ENCODE measurements at places on chromosomes 4 and X.
A peak's percentile ranks its signal among the peaks of the same experiment; 100 is the strongest.

GRCh38 chrX:31420711-31421151 lies 348.9 kb upstream of the FTHL17 start:
- no peak for DNase-seq

GRCh38 chr4:165481053-165481835 lies 102.4 kb downstream of the CPE start:
- DNase-seq = no peak

DNA sequence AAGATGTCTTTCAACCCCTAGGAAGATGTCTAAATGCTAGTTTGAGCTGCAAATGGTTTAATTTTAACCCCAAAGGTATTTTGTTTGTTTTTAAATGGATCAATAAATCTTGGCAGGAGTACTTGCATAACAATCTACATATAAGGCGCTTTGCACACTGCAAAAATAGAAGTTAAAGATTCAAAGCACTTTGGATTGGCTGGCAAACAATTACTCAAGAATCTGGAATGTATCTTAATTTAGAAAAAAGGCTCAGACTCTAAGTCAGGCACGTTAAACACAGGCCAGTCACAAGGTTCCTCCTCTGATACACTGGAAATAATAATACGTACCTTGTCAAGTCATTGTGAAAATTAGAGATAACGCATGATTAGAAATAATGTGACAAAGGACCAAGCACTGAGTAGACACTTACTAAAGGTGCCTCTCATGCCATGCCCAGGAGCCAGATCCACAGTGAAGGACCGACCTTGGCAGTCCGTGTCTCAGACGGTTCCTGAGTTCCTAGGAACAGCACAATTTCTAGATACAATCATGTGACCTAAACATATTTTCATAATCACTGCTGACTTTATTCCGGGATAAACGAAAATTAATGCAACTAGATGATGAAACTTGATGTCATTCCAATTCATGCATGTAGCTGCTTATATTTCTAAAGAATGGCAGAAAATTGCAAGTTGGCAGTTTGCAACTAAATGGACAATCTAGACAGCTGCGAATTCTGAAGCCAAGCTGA lies 49.6 kb downstream of the PROM1 start:
- no peak for DNase-seq

DNA sequence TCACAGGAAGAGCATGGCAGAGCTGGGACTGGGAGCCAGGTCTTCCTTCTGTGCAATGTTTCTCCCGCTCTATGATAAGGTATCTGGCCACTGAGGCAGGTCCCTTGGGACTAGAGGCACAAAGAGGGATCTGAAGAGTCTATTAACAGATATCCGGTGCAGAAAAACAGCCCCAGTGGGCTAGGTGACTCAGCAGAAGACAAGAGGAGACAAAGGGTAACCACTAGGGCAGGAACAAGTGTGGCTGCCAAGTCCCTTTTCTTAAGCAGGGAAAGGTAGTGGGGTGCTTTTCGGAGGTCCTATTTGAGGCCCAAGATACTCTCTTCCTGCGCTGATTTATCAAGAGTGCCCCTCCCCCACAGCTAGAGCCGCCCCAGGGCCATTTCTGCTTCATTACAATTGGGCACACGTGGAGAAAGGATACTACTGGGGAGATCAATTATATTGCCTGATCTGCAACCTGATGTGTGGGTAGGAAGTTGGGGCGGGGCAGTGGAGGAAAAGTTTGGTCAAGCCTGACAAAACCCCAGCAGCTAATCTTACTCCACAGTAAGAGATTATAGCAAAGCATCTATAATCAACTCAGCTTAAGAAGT lies at the start of gene DGAT2L6:
DGAT2L6 (plus strand) TSS at position 546 of the 596 bp plus-strand sequence. CDS start 100 bp downstream, outside the sequence.
- DNase-seq = no peak

DNA sequence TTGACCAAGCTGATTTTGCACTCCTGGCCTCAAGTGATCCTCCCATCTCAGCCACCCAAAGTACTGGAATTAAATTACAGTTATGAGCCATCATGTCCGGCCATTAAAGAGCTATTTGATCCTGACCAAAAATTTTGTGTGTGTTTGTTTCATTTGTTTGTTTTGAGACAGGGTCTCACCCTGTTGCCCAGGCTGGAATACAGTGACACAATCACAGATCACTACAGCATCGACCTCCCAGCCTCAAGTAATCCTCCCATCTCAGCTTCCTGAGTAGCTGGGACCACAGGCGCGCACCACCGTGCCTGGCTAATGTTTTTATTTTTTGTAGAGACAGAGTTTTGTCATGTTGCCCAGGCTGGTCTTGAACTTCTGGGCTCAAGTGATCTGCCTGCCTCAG lies 82.9 kb upstream of the RBPJ start:
- no peak for DNase-seq

DNA sequence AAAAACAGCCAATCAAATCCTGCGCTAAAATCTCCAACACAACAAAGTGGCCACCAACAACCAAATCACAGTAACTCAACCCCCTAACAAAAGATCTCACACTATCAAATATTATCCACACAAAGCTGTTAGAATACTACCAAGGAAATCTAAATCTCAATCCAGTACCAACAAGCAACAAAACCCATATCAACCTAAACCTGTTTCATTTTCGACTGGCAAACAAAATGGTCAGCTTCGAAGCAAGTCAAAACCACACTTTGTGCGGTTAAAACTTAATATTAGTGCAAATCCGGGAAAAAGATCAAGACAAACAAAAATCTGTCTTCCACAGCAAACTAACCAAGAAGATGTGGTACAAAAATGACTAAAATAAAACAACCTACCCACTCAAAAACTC lies 28.7 kb upstream of the MUC7 start:
- DNase-seq = no peak

DNA sequence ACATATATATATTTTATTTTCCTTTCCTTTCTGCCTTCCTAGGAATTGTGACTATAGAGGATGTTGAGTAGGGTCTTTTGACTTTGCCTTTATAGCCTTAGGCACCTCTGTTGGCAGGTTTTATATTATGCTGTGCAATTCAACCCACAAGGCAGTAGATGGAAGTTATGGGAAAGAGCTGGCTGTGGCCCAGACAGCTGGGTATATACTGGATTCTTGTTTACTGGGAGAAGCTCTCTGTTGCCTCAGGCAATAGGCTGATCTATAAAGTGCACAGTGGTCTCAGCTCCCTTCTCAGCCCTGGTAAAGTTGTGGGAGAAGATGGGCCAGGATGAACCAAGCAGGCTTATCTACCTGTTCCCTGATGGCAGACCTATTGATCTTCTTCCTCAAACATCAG lies 342.0 kb downstream of the GBA3 start:
- no peak for DNase-seq

- DNase-seq = no peak
Observed at GRCh38 chrX:73826996-73827395, 264.0 kb downstream of the CHIC1 start.

- no peak for DNase-seq
Observed at GRCh38 chr4:186780291-186781031, 56.8 kb upstream of the FAT1 start.

DNA sequence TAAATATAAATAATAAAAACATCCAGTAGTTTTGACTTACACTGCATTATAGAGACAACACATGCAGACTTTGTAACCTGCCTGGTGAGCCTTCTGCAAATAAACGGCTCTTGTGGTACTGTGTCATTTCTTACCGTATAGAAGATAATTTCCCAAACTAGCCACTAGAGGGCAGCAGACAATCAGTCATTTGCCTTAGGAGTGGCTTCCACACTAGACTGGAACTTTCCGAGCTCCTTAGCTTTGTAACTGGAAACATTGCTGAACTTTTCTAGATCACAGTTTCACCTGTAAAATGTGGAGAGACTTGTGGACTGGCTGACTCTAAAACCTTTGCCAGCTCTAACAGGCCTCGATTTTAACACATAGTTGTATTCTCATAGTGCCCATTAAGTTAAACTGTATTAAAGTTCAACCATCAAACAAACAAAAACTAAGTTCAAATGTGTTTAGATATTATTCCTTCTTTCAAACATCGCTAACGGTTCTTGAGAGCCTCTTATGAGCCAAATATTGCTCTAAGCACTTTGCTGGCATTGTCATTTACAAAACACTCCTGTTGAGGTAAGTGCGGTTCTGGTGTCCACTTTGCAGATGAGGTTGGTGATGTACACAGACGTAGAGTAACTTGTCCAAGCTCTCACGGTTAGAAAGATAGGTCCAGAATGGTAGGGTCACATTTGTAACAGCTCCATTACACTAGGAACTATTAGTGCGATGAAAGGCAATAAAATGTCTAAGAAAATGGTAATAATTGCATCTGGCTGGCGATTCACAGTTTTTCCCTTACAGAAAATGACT lies 345.5 kb downstream of the ANK2 start:
- peak; percentile 49 for DNase-seq

- DNase-seq = no peak
Observed at GRCh38 chrX:130393451-130394074, 8.1 kb upstream of the GPR119 start.

GRCh38 chr4:163612762-163613161 lies 118.3 kb downstream of the TMA16 start:
- DNase-seq = no peak

DNA sequence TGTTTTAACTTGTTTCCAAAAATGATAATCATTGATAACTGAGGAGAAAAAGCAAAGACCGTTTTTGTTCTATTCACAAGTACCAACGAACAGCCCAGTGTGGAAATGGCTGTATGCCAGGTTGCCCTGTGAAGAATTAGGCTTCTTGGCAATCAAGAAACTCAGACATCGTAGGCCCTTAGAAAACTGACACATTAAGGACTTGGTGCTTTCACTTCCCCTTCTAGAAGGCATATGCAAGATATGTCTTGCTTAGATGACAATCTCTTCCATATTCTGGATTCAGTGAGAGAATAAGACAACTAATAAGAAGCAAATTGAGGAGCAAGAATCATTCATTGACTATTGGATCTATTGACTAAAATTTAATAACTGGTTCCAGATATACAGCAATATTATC lies 56.6 kb downstream of the ANAPC10 start:
- DNase-seq = no peak

DNA sequence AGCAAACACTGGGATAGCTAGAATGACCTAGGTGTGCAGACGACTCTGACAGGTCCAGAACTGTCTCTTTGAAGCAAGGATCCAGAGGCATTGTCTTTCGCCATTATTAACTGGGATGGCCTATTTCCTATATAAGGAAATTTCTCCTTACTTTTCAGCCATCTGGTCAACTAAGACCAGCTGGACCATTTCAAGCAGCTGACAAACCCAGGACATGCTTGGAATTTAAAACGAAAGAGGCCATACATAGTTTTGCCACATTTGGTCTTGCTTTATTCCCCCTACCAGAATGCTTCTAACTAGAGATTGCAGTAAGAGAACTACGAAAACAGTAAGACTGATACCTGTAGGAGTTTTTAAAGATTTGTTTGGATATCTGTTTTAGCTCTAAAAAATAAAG lies 87.0 kb downstream of the GLRA2 start:
- no peak for DNase-seq

GRCh38 chr4:68461790-68462189 lies 14.5 kb downstream of the TMPRSS11E start:
- no peak for DNase-seq

GRCh38 chr4:70739496-70740337 lies 18.0 kb downstream of the RUFY3 start:
- no peak for DNase-seq

GRCh38 chrX:111581086-111581485 lies 69.6 kb downstream of the SERTM2 start:
- no peak for DNase-seq

DNA sequence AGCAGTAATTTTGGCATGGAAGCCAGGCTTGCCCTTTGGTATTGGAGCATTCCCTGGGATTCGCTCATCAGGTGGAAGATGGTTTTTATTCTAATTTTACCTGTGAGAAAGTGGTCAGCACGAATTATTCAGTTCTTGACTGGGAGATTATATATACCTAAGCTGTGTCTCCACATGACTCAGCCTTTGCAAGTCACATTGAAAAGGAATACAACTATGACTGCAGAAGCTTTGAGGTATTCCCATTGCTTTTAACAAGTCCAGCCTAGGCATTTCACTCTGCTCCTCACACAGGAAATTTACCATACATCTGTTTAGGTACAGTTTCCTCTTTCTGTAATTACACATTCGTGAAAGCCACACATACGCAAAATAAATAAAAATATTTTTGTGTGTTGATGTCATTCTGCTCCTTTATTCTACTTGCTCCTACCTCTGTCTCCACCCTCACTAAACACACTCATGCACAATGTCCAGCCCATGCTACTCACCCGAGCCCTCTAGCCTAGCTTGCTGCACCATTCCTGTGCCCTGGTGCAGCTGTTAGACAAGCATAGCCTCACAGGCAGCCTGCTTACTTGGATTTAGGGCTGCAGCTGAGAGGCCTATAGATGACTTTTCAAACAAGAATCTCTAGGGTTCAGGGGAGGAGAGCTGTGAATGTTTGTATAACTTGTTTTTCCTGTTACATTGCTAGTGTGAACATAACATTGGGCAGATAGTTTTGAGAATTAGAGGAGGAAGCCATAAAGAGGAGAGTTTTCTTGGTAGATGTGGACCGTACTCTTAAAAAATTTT lies 504.4 kb upstream of the FAT1 start:
- no peak for DNase-seq

- DNase-seq = no peak
Observed at GRCh38 chrX:13007519-13008188, 32.7 kb downstream of the TMSB4X start.

DNA sequence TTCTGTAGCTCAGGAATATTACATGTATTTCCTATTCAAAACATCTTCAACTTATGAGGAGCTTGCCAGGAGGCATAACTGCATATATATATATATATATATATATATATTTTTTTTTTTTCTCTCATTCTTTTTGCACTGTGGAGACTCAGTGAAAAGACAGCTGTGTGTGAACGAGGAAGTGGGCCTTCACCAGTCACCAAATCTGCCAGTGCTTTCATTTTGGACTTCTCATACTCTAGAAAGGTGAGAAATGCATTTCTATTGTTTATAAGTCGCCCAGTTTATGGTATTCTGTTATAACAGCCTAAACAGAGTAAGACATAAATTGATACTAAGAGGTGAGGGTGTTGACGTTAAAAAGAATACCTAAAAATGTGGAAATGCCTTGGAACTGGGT lies 710.6 kb downstream of the TRAM1L1 start:
- no peak for DNase-seq

- no peak for DNase-seq
Observed at GRCh38 chr4:71832049-71832448, 48.2 kb upstream of the GC start.

- DNase-seq = no peak
Observed at GRCh38 chr4:90876296-90876695, 749.1 kb downstream of the CCSER1 start.

DNA sequence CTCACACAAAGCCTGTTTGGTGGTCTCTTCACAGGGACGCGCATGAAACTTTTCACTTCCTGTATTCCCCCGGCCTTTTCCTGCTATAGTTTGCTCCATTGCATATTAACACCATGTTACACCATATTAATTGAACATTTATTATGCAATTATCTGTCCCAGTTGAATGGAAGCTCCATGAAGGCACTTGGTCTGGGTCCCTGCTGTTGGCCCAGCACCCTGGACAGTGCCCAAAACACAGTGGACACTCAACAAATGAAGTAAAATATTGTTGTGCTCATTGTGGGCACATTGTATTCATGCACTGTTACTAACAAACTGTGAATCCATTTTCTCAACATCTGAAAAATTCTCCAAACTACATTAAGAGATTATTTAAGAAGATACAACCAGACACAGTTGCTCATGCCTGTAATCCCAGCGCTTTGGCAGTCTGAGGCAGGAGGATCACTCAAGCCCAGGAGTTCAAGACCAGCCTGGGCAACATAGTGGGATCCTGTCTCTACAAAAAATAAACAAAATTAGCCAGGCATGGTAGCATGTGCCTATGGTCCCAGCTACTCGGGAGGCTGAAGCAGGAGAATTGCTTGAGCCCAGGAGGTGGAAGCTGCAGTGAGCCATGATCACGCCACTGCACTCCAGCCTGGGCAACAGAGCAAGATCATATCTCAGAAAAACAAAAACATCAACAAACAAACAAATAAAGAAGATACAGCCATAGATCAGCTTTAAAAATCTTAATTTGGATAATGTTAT lies 292.7 kb upstream of the TENM3 start:
- DNase-seq = no peak
